Stimulated activated CD8-positive, alpha-beta memory T cell treated with anti-CD3 and anti-CD28 coated beads, Interleukin-4, amount 100 ng/mL, for 4 hours (primary cell): ENCODE measurements at places on chromosomes 16 and 17.

- no peak for DNase-seq
Measured at GRCh38 chr17:21376759-21377690, 868 bp downstream of the KCNJ12 start.

- no peak for DNase-seq
Measured at GRCh38 chr16:72987480-72987901, 60.4 kb downstream of the ZFHX3 start.

DNA sequence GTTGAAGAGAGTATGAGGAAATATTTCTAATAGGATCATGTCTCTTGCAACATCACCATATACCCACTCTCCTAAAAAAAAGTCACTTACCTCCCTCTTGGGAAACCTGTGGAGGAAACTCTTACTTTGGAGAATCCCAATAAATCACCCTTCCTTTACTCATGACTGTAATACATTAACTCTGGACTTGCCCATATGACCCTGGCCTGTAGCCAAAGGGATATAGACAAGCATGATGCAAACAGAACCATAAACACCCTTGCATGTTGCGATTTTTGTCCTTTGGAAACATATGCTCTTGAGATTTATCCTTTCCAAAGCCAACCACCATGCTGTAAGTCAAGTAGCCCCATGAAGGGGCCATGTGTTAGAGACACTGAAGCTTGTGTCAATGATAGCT, 19.5 kb downstream of the CDH11 start:
- DNase-seq: no peak

- no peak for DNase-seq
Measured at GRCh38 chr16:56423584-56424403, 1.6 kb downstream of the AMFR start.

GRCh38 chr17:17555906-17556305, 35.6 kb downstream of the PEMT start:
- DNase-seq: no peak

DNA sequence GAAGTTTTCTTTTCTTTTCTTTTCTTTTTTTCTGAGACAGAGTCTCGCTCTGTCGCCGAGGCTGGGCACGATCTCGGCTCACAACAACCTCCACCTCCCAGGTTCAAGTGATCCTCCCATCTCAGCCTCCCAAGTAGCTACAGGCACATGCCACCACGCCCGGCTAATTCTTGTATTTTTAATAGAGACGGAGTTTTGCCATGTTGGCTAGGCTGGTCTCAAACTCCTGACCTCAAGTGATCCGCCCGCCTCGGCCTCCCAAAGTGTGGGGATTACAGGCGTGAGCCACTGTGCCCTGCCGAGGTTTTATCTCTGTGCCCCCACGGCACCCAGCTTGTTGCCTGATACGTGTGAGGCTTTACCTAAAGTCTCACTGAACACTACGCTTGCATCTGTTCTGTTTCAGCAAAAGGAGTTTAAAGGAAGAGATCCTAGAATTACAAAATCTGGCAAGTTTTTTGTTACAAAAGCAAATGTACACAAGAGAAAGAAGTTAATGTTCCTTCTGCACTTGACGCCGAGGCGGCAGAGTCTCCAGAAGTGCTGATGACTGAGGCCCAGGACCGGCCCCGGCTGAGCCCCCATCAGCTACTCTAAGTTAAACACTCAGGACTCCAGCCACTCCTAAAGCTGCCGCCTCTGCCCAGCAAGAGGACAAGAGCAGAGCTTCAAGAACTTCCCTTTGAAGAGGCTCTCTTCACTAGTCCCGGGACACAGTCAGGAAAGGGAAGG, 9.2 kb downstream of the ABCA3 start:
- no peak for DNase-seq

DNA sequence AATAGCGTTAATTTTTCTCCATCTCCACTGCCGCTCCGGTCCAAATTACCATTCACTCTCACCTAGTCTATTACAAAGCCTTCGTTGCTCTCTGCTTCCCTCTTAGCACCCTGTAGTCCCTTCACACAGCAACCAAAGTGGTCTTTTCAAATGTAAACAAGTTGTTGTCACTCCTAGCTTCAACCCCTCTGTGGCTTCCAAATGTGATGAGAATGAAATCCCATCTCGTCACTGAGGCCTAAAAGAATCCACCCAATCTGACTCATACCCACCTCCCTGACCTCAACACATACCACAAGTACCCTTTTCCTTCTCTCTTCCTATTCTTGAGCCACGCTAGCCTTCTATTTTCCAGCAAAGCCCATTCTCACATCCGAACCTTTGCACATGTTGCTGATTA, 2.2 kb upstream of the PELP1 start:
- no peak for DNase-seq

- DNase-seq: no peak
Measured at GRCh38 chr16:49827805-49828438, 28.0 kb downstream of the ZNF423 start.

GRCh38 chr16:23595246-23595950, 718 bp downstream of the NDUFAB1 start:
- DNase-seq: no peak

GRCh38 chr17:41956522-41956921, 10.1 kb upstream of the CNP start:
- DNase-seq: no peak

DNA sequence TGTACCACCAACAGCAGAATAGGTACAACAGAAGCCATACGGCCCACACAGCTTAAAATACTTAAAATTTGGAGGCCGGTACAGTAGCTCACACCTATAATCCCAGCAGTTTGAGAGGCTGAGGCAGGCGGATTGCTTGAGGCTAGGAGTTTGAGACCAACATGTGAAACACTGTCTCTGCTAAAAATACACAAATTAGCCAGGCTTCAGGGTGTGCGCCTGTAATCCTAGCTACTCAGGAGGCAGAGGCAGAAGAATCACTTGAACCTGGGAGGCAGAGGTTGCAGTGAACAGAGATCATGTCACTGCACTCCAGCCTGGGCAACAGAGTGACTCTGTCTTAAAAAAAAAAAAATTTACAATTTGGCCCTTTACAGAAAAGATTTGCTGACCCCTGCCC, 17.0 kb downstream of the GFOD2 start:
- DNase-seq: no peak
